ENCODE measurements at places on chromosomes 7 and 10.

DNA sequence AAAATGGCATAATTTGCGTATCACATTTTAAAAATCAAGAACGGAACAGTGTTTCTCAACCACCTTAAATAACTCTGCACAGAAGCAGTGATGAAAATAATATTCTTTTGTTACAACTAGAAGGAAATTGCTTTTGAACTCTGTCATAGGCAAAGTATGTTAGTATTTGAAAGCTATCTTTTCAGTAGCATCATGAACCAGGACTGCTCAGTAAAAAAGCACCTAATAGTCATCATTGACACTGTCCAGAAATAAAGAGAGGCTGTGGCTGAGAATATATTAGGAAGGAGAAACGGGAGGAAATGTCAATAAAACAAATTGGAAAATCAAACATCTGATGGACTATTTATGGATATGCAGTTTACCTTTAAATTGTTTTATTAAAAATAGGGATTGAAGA, 237.2 kb upstream of the AKR1E2 start:
- peak; percentile 30 for DNase-seq

DNA sequence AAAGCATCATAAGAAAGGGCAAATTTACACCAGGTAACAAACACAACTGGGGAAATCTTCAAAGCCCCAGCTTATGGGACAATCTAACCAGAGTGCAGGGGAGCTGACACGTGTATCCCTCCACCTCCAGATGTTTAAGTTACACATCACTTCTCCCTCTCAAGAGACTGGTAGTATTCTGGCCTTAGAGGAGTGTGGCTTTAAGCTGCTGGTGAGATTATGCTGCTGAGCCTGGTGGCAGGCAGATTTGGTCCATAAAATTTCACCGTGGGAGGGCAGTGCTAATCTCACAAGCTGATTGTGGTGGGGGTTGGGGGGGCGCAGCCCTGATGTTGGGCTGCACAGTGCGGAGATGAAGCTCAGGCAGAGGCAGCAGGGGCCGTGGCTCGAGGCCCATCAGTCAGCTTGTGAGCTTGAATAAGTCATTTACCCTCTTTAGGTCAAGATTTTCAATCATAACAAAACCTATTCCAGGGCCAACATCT, 431.0 kb upstream of the GALNT17 start:
- no peak for DNase-seq

DNA sequence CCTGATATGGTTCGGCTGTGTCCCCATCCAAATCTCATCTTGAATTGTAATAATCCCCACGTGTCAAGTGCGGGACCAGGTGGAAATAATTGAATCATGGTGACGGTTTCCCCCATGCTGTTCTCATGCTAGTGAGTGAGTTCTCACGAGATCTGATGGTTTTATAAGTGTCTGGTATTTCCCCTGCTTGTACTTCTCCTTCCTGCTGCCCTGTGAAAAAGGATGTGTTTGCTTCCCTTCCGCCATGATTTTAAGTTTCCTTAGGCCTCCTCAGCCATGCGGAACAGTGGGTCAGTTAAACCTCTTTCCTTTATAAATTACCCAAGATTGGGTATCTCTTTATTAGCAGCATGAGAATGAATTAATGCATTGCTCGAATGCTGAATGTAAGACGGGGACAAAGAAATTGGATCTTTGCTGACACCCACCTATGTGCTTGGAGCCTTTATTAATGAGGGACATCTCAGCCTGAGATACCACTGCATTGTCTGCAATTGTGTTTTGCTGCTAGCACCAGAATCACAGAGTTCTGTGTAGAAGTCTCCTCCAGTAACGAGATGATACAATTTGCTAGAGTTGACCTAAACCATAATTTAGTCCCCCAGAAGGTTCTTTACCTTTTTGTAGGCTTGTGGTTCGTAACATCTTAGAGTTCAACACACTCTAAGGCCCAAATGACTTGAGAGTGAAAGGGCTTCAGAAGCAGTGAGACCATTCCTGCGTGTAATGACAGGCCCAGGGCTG, 28.6 kb downstream of the SLC35B4 start:
- DNase-seq = no peak

GRCh38 chr10:66095610-66096009, 830.2 kb upstream of the LRRTM3 start:
- DNase-seq = no peak

DNA sequence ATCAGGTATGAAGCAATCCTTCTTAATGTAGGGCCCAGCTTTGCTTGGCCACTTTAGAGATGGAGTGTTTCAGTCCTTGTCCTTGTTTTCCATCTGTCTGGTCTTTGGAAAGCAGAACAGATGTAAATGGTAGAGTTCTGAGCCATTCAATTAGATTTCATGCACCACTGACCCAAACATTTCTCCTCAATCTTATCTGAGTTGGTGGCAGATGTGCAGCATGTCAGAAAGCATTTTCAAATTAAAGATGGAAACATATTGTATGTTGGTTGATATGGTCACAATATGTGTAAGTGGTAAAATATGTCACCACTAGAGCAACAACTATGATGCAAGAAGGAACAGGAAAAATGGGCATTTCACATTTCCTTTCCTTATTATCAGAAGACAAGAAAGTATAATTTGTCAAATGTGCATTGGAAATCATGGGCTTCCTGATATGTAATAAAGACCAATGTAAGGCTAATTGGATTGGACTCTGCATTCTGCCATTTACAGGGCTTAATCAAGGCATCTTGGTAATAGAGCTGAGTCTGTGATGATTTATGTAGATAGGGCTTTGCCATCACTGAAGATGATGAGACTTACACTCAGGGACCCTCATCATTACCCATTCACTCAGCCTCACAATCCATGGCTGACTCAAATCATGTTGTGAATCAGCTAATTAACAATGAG, 750.7 kb downstream of the NRG3 start:
- no peak for DNase-seq

DNA sequence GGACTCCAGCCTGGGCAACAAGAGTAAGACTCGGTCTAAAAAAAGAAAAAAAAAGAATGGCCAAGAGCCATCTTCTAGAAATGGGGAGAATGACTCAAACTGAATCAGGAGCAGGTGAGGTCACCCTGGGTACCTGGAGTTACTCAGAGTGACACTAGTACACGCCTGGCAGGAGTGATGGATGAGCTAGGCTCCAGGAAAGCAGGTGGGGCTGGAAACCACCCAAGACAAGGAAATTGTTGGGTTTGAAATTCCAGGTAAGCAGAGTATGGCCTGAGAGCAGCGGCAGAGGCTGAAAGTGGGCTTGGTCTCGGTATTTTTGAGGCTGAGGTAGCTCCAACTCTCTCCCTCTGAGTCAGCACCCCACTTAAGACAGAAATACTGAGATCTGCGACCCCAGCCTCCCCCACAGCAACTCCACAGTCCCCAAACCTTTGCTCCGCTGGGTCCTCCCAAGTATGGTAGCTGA, 18.5 kb downstream of the DDIT4 start:
- DNase-seq = no peak

DNA sequence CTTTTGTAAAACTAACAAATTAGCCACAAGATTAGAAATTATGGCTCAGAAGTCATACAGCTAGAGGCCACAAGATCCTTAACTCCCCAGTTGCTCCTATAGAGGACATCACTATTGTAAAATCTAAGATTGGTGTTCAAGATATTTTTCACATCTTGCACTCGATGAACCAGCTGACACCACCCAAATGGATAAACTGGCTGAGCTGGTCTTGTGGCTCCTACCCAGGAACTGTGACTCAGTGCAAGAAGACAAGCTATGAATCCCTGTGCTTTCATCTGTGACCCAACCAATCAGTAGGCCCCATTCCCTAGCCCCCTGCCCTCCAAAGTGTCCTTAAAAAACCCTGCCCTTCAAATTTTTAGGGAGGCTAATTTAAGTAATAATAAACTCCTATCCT, 27.9 kb upstream of the R3HCC1L start:
- DNase-seq = no peak

DNA sequence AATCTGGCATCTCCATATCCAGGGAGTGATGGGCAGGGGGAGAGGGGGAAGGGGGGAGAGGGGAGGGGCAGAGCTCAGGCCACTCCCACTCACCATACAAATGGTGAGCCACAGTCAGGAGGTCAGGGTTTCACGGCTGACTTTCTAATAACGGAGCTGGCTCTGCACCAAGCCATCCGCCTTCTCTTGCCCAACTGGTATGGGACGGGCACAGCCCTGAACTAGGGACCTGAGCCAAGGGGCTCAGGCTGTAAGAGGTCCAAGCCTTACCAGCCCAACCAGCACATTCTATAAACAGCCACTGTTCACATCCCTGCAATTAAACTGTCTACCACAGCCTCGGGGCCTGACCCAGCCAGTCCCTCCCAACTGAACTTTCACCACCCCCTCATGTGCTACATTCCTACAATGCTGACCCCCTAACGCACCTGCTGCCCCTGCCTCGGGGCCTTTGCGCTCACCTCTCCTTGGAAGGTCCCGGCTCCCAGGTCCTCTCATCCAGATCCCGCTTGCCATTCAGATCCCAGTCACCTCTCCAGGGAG, 32.5 kb downstream of the RGS10 start:
- no peak for DNase-seq
